ENCODE measurements at places on chromosomes 2 and 18.

- no peak for DNase-seq
Observed at GRCh38 chr2:174334278-174334715, 457 bp upstream of the SP9 start.

DNA sequence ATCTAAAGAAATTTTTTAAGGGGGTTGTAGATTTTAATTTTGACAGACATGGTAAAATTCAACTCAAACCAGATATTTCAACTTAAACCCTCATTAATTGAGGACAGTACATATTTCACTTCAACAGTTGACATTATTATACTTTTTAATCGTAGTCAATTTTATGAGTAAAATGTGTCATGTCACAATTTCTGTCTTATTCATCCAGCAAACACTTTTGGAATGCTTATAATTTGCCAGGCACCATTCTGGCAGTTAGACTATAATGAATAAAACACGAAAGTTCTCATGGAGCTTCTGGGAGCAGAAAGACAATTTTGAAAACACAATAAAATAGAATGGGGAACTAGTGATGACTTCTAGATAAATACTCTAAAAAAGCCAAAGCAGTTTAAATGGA is 1094.8 kb downstream of the SUCLG1 start:
- DNase-seq: no peak

DNA sequence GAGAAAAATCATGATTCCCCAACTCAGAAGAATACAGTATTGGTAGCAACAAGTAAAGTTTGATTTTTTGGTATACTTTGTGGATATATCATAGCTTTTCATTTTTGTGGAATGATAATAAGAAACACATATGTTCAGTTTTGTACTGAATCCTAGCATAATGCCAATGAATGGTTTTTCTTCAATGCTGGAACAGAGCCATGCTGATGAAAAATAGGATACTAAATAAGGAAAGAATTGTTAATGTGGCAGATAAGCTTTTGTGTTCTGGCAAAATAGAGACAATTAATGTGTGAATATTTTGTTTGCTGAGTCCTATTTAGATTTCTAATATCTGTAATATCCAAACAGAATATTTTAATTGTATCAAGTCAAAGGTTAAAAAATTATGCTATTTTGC is 21.9 kb downstream of the CD28 start:
- DNase-seq: no peak

DNA sequence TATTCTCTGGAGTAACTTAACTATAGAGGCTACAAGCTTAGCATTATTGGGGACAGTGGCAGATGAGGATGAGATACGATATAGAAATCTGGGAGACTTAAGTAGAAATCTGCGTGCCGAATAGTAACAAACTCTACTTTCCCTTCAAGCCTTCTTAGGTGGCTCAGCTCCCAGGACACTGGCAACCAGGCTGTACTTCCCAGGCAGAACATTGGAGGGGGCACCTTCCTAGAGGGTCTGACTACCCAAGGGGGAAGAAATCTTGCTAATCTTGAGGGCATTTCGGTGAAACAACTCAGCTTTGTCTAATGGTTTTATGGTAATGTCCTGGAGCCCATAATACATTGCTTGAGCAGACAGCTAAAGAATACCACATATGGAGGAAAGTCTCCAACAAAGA is 126.2 kb upstream of the DTNA start:
- no peak for DNase-seq

- DNase-seq: no peak
Observed at GRCh38 chr2:69943000-69943842, 18.2 kb downstream of the ASPRV1 start.

DNA sequence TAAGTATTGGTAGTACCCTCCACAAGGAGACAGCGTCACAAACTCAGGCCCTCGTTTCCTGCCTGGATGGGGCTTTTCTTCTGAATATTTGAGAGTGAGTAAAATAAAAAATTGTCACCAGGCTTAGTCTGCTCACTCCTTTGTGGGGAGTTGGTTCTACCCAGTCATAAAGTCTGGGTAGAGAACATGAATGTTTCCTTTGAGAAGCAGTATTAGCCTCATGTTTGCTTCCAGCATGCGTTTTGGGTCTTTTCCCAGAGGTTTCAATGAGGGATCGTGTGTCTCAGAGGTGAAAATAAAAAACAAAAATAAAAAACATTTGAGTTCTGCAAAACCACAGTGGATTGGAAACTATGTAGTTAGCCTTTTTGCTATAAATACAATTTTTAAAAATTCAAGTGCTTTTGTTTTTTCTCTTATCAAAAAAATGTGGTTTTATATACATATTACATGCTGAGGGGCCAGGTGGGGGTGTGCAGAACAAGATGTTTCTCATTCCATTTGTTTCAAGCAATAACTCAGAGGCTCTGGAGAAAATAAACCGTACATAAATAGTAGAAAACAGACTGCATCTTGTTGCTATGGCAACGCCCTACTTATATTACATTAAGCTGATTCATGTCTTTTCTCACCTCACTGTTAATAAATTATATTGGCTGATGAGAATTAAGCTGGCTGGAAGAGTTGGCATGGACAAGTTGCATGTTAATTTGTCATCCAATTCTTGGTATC is 225.4 kb upstream of the FBXO11 start:
- DNase-seq: no peak

DNA sequence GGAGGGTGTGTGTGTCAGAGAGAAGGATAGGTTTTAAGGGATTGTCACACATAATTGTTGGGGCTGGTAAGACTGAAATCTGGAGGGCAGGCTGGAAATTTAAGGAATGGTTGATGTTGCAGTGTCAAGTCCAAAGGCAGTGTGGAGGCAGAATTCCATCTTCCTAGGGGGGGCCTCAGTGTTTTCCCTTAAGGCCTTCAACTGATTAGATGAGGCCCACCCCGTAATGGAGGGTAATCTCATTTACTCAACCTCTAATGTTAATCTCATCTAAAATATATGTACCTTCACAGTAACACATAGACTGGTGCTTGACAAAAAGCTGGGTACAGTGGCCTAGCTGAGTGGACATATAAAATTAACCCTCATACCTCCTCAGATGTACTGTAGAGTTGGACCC is 30.9 kb upstream of the RPIA start:
- no peak for DNase-seq

DNA sequence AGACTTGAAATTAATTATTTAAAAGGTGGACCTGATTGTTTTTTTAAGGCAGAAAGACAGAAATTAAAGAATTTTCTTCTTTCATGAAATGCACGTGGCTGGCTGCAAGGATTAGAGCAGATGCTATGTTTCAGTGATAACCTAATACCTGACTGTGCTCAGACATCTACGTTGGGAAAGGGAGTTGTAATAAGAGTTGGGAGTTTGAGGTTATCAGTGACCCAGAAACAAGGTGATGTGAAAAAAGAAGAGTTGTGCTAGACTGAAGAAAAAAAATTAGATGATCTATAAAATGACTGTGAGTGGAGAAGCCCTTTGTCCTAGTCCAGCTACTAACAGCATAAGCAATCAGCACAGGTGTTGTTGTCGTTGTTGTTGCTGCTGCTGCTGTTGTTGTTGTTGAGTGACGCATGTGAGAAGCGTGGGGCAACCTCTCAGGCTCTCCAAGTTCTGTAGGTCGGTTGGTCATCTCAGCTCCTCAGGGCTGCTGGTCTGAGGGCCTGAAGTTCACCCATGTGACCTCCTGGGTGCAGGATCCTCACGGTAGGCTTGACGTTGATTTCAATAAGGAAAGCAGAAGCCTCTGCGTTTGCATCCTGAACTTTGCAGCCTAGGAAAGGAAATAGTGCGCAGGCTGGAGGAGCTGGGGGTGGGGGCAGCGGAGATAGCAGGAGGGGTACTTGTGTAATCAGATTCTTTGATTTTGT is 7.6 kb downstream of the POU3F3 start:
- no peak for DNase-seq

DNA sequence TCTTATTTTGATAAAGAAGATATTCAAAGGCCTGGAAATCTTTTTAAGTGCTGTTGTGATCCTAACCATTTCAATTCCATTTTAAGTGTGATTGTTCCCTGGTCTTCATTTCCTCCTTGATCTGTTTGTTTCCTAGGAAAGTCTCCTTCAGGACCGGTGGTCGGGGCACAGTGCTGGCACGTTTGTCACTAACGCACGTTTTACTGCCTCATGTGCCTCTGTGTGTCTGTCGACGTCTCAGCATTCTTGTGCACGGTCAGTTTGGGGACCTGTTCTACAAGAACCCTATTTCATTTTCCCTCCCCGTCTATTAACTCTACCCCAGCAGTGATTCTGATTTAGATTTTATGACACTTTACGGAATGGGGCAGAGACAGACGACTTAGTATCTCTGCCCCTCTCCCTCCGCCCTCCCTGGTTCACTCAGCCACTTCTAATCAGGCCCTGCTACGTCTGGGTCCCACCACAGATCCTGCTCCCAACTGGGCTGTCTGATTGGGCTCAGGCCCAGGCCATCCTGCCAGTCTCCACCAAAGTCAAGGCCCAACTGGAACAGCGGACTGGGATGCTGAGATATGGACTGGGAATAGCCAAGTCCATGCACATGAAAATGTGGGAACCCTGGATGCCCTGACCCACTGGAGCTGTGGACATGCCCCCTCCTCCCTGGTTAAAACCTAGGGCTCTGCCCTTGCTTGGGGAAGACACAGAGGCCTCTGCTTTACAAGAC is 95.6 kb downstream of the TWIST2 start:
- DNase-seq: no peak

DNA sequence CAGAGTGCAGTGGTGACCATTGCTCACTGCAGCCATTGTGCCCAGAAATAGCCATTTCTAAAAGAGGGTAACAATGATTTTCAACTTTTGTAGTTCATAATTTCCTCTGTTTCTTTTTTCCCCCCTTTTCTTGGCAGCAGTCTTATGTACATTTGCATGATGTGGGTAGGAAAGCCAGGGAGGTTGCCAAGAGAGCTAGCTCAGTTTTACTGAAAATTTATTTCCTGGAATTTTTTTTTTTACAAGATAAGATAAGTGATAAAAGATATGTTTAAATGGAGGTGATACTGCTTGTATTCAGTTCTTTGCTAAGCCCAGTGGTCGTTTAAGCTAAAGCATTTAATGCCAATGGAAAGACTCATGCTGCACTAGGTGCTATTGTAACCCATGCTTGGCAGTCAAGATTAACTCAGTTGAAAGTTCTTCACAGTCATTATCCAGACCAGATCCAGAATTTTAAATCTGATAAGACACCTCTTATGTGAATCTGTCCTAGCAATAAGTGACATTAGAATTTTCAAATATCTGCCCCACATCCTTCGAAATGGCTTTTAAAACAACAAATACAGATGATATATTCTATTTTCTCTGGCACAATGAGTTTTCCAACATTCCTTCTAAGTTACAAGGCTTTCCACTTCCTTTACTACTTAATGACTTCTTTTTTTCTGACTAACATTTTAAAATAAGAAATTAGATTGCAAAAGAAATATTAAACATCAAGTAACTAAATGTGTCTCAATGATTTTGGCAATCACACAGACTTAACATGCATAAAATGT is 4.4 kb upstream of the ATP8B1 start:
- no peak for DNase-seq

DNA sequence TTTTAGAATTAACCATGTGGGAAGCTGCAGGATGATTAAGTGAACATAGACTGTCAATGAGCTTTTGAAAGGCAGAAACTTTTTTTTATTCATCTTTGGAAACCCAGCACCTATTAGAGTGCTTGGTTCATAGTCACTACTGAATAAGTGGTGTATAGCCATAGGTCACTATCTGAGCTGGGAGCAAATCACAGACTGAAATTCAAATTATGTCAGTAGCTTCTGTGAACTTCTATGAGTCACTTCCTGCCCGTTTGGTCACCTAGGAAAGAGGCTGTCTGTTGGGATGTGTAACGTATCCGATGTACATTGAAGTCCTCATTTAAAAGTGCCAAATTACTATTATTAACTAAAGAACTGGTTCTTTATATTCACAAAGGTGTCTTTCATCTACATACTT is 20.5 kb upstream of the SLC40A1 start:
- no peak for DNase-seq

DNA sequence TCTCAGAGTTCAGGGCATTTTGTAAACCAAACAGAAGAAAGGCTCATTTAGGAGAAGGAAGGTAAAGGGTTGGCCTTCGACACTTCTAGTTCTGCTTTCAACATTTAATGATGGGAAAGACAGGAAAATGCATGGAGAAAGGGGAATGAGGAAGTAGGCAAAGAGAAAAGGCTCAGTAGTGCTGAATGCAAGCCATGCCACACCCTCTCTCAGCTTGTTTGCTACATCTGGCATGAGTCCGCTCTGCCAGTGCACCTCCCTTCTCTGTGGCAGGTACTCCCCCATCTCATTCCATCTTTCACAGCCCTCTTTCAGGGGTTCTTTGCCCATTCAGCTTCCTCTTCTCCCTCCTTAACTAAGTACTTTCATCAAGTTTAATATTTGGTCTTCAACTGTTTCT is 120.9 kb upstream of the ITGB6 start:
- no peak for DNase-seq

GRCh38 chr2:75800456-75800855 is 89.7 kb upstream of the GCFC2 start:
- DNase-seq: no peak

GRCh38 chr18:48565105-48565504 is 26.3 kb downstream of the CTIF start:
- DNase-seq: no peak

DNA sequence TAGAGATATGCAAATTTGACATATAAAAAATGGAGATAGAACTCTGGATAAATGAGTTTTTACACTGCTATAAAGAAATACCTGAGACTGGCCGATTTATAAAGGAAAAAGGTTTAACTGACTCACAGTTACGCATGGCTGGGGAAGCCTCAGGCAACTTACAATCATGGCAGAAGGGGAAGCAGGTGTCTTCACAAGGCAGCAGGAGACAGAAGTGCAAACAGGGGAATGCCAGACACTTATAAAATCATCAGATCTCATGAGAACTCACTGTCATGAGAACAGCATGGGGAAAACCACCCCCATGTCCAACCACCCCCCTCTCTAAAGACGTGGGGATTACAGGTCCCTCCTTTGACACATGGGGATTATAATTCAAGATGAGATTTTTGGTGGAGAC is 1540.2 kb upstream of the SLC39A10 start:
- no peak for DNase-seq

GRCh38 chr2:150167711-150168110 is 319.8 kb downstream of the RND3 start:
- DNase-seq: no peak

DNA sequence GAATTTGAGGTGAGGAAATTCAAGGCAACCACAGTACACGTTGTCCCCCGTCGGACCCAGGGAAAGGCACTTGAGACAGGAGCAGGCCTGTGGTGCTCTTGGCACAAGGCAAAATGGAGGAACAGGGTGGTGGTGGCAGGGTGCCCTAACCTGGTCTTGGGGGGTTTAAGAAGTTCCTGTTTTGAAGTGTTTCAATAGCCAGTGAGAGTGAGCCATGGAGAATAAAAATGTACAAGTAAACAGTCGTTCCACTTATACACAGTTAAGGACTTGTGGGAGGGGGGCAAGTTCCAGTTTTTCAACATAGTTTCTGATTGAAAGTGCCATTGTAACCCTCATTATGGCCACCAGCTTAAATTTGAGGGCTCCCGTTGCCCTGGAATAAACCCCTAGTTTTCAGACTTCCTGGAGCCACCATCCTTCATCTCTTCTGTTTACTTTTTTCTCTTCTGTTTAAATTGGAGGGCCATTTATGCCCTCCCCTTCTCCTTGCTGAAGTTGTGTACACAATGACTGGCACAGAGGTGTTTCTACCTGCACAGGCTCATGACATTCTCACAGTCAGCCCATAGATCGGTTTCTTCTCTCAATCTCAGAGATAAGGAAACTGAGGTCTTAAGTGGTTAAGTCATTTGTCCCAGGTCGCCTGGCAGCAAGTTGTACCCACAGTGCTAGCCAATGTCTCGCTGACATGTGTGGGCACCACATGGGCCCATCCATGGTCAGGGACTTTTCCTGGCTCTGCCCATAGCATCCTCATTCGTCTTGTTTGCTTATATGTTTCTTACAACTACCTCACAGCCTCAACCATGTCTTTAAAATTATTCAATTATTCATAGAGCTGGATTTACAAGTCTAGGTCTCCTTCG is 66.0 kb upstream of the ST3GAL5 start:
- no peak for DNase-seq

Measured in iPS-NIHi11 (cell line).